ENCODE measurements at places on chromosomes 5 and 9.
A peak's percentile ranks its signal among the peaks of the same experiment; 100 is the strongest.

GRCh38 chr5:10537624-10538023 is 26.2 kb upstream of the ANKRD33B start:
- DNase-seq, result no peak

DNA sequence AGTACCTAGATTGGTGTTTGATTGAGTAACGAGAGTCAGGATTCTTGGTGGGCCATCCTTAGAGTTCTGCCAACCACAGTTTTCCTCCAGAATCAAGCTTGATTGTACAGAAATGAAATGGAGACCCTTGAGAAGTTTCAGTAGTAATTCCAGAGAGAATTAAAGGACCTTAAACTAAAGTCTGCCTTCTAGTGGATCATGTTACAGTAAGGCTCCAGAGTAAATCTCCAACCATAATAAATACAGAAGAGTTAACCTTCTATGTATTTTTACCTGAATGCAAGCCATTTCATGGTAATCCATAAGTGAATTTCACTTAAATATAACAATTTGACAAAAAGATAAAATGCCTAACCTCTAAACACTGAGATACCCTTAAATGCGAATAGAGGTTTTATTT is 53.0 kb upstream of the CNTLN start:
- no peak for DNase-seq

DNA sequence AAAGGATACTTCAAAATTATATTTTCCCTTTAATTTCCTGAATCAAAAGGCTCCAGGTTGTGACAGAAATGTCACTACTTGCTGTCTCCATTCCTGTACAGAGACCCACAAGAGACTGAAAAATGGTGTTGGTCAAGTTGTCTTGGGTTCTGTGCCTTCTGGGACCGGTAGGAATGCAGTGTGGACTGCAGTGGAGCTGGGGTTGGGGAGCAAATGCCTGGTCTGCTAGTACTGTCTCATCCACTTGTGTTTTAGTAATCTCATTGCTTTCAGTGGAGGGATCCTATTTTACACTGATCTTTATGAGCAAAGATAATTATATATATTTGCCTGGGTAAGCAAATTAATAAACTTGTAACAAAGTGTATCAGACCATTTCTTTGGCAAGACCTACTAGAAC is 24.2 kb upstream of the CATSPER3 start:
- no peak for DNase-seq

DNA sequence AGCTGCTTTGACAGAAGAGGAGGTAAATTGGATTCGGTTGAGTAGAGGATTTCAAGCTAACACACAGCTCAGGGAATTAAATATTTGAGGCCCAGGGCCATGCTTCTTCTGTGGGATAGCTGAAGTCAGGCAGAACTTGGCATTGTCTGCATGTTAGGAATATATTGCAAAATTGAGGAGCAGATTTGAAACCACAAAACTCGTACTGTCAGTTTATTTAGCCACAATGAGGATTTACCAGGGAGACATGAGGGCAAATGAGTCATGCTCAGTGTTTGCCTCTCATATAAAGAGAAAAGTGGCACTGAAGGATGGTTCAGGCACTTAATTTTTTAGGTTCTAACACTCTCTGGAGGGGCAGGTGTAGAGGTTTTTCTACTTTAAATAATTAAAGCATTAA is 83.0 kb upstream of the PRLR start:
- no peak for DNase-seq

DNA sequence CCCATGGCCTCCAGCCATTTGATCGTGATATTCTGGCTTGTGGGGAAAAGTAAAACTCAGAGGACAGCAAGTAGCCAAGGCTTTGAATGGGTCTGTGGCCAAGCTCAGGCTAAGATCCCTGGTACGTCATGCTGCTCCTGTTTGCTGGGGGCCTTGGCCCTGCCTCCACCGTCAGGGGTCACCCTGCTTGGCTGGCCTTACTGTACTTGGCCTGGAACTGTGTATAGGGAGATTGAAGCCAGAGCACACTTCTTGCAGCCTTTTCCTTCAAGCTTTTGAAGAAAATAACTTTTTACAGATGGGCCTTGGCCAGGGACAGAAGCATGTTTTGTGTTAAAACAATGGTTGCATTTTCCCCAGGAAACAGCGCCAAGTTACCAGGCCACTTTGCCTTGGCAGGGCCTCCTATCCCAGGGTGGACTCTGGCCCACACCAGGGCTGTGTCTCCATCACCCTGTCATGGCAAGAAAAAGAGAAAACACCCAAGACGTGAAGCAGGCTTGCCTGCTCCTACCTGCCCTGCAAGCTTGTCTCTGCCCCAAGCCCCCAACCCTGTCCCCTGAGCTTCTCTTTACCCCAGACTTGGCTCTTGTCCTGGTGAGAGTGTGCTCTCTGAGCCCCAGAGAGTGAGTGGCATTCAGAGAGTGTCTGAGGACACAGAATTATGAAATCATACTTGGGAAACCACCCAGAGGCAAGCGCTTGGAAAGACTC is 286.9 kb downstream of the GADD45G start:
- DNase-seq, result peak; percentile 34

DNA sequence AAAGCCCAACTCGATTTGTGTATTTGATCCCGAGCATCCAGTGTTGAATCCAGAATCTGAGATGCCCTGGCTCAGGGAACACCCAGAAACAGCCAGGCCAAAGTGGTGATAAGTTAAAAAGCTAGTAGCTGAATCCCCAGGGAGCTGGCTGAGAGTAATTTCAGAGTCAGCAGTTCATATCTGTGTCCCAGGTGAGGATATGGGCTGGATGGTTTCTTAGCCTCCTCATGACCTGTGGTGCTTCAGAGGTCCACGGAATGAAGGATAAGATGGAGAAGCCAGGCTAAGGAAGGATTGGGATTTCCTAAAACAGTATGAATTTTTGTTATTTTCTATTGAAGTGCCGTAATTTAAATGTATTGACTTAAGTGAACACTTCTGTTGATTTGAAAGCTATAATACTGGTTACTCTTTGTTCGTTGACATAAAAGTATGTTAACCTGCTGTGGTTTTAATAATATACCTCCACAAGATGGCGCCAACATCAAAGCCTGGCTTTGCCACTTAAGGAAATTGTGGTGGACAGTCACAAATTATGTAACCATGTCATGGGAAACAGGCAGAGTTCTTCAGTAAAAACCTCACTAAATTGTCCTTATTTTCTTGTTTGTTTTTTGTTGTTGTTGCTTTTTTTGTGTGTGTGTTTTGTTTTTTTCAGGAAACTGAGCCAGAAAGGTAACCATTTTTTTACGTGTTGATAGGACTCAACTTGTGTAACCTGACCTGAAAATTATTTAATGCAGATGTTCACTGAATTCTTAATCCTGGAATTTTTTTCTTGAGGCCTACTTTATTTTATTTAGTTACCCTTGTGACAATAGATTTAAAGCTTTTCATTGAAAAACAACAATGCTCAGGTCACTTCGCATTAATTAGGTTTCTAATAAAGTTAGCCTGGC is 11.4 kb downstream of the MTAP start:
- no peak for DNase-seq

GRCh38 chr5:116340799-116341198 is 233.8 kb downstream of the SEMA6A start:
- no peak for DNase-seq

DNA sequence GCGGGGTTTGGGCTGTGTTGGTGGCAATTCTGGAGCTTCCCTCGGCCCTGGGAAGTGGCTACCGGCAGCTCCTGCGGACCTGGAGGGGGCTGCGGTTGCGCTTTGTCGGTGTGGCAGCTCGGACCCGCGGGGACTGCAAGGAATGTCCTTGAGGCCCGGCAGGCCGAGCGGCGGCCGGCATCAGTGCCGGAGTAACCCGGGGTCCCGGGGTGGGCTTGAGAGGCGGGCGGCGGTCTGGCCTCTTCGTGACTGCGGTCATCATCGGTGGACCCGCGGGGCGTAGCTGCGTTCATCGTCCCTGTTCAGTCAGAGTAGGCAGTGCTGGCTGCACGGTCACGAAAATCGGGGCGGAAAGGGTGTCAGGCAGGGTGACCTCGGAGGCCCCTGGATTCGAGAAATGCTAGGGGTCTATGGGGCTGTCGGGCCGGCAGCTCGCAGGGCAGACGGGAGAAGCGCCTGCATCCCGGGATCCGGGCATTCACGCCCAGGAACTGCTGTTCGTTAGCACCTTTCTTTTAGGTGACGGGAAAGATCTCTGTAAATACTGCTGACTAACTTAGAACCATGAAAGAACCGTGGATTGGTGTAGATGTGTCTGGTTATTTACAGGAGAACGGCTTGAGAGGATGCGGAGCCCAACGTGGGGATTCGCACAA is 474 bp downstream of the HMGCR start:
- no peak for DNase-seq

- DNase-seq, result no peak
Measured at GRCh38 chr9:74861071-74861470, 26.6 kb downstream of the TRPM6 start.

DNA sequence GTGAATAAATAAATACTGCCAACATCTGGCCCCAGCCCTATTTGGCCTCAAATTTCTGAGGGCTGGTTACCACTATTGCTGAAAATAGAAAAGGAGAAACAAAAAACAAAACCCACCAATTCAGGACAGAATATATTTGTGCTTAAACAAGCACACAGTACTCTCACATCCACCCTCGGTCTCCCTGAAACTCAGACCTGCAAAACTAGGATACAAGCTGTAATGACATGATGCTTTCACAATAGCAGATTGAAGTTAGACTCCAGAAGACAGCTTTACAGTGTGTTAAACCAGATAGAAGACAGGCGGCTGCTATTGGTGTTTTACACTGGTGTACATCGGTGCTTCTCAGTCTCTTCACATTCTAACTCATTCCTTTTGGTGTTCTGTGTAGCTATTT is 214.9 kb upstream of the DMRT1 start:
- DNase-seq, result no peak

DNA sequence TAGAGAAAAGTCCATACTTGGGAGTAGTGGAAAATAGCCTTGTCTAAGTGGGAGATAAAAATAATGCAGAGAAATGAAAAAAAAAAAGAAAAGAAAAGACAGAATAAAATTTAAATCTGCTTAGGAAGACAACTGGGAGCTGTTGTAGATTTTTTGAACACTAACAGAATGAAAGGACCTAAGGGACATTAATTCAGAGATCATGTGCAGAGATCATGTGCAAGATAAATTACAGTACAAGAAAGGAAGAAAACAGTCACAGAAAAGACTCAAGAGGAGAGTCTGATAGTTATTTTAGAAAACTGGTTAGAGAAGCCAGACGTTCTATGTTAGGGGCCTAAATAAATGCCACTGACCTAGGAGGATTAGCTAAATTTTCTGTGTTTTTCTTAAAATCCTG is 1226.8 kb upstream of the NUDT12 start:
- no peak for DNase-seq

DNA sequence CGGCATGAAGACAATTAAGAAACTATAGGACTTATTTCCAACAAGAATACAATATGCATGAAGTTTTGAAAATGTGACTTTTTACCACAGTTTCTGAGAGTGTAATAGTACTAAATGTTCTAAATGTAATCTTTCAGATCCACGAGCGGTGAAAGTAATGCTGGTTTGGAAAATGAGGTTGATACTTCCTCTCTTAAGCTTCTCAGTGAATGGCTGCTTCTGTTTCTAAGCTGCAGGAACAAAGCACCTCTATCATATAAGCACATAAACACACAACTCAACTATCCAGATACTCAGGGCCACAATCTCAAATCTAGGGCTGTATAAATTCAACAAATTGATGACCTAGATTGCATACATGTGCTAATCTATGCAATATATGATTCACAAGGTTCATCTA is 78.3 kb downstream of the LIFR start:
- DNase-seq, result no peak

- DNase-seq, result peak; percentile 73
Measured at GRCh38 chr5:5270958-5271785, 131.0 kb downstream of the ADAMTS16 start.

DNA sequence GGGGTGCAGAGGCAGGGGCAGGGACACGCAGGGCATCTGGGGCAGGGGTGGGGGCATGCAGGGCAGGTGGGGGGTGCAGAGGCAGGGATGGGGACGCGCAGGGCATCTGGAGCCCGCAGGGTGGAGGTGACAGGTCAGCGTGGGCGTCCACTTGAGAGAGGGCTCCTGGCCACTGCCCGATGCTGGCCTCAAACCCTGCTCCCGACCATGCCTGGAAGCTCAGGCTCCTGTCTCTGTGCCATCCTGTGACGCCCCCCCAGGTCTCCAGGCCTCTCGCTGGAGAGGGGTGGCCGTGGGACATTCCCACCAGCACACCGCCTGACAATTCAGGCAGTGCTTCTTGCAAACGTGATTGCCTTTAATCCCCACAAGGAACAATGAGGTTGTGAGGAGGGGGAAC is 33.0 kb downstream of the ZDHHC11B start:
- DNase-seq, result peak; percentile 29

DNA sequence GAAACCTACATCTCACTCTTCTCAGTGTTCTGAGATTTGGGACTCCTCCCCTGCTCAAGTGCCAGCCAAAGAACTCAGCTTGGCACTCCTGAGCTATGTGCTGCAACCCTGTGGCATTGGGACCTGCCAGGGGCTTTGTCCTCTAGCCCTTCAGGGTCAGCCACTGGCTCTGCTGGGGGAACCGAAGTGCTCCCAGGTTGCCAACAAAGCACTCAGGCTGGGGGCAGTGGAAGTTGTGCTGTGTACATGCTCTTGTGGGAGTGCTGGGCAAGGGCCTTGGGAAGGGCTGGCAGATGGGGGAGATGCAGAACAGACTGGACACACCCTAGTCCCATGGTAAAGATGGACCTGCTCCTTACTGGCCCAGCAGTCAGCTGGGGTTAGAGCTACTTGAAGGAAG is 498.6 kb downstream of the CAAP1 start:
- DNase-seq, result no peak

- DNase-seq, result no peak
Measured at GRCh38 chr9:95007226-95007869, 280.8 kb downstream of the AOPEP start.

DNA sequence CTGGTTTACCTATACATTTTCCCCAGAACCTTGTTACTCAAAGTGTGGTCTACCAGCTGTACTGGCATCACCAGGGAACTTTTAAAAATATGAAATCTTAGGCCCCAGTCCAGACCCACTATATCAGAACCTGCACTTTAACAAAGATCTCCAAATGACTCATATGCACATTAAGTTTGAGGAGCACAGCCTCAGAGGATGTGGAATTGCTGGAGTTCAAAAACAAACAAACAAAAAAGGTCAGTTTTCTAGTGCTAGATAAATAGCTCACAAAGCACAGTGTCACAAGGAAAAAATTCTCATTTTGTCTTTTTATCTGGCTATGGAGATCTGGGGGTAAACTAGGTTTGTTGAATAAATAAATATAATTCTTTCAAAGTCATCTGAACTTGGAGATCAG is 68.9 kb upstream of the ANKRD55 start:
- no peak for DNase-seq

GRCh38 chr5:103849934-103850333 is 287.3 kb upstream of the NUDT12 start:
- no peak for DNase-seq
